ENCODE measurements at places on chromosomes 3 and 15.

GRCh38 chr15:48366584-48367312 lies 35.5 kb downstream of the DUT start:
- no peak for DNase-seq

- DNase-seq, result no peak
These were observed 1061.9 kb downstream of the FHIT start for GRCh38 chr3:60189304-60189703.

DNA sequence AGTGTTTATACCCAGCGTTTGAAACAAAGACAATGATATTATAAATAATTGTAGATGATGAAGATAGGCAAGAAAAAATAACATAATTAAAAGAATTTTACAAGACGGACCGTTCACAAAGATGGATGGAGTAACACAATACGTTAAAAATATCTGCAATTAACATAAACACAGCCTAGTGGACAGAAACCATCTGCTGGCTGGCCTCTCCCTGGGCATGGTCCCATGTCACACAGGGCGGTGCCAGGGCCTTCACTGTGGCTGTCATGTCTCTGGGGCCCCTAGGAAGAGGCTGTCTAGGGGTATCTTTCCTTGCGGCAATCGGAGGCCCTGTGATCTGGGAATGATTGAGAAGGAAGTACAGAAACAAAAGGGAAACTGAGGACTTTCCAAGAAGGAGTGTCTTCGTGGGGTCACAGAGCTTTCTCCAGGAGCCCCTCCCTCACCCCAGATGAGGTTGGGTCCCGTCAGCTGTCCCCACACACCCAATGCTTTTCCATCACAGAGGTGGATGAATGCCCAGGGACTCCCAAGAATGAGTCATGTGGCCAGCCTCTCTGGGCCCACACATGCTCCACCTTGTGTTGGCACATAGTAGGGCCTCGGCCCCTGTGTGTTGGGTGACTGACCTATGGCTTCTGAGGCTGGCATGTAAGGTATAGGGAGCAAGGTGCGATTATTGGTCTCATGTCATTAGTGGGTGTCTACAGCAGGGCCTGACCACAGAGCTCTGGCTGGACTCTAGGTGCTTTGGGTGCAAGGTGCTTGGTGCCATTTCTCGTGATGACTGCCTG lies 87.1 kb downstream of the DNAJB8 start:
- DNase-seq, result no peak

GRCh38 chr15:93848490-93848889 lies 382.9 kb upstream of the MCTP2 start:
- DNase-seq, result no peak

GRCh38 chr3:66819993-66820501 lies 178.1 kb upstream of the KBTBD8 start:
- DNase-seq, result no peak
